A549 treated with dexamethasone at 1 μM for 4 hours (cell line): ENCODE measurements at places on chromosomes 3 and 15. TPM values are rescaled to one million over a fixed set of nuclear protein-coding genes. Genes with fewer than 3 reads are reported as not detected.

Gene NCBP2
- 44.8 to 47.4 TPM (median 45.7 TPM) in 5 replicates for total RNA-seq

Gene IMPG2
- total RNA-seq: 0.01 TPM in 3 of 5 replicates, not detected in the others

Gene PTPN23
- 21.4 to 24.6 TPM (median 23.0 TPM) in 5 replicates for total RNA-seq

Gene TRPM1
- total RNA-seq: not detected in 5 replicates

Gene CXCR6
- not detected in 5 replicates for total RNA-seq

Gene SAMD7
- total RNA-seq: not detected in 5 replicates

Gene CCR2
- not detected in 5 replicates for total RNA-seq

Gene VPS8
- total RNA-seq: 6.5 to 10.1 TPM (median 8.3 TPM) in 5 replicates

Gene CPLX3
- 0.05 to 0.06 TPM in 2 of 5 replicates, not detected in the others for total RNA-seq

Gene ROPN1B
- not detected in 5 replicates for total RNA-seq

Gene PARP9
- 5.2 to 6.4 TPM (median 6.0 TPM) in 5 replicates for total RNA-seq

Gene ATP11B
- 8.7 to 18.4 TPM (median 16.0 TPM) in 5 replicates for total RNA-seq

Gene MCTP2
- not detected in 5 replicates for total RNA-seq

Gene ZKSCAN7
- total RNA-seq: not detected in 5 replicates

Gene OIP5
- 11.3 to 12.7 TPM (median 12.1 TPM) in 5 replicates for total RNA-seq

Gene STRIT1
- total RNA-seq: not detected in 5 replicates

Gene PLA2G4F
- 0.03 to 0.06 TPM in 2 of 5 replicates, not detected in the others for total RNA-seq

Gene GRAMD1C
- 0.52 to 1.8 TPM (median 0.72 TPM) in 5 replicates for total RNA-seq

Gene STRA6
- total RNA-seq: 44.2 to 82.1 TPM (median 71.9 TPM) in 5 replicates

Gene CCRL2
- 0.08 to 0.11 TPM (median 0.09 TPM) in 4 of 5 replicates, not detected in the other for total RNA-seq

Gene AMT
- 0.14 to 0.37 TPM (median 0.22 TPM) in 5 replicates for total RNA-seq

Gene HYAL1
- 0.40 to 0.69 TPM (median 0.57 TPM) in 5 replicates for total RNA-seq

Gene DPPA4
- not detected in 5 replicates for total RNA-seq

Gene FMN1
- total RNA-seq: 0.33 to 0.54 TPM (median 0.38 TPM) in 5 replicates

Gene CCR9
- total RNA-seq: 0.08 TPM in 1 of 5 replicates, not detected in the others

Gene ZPLD1
- total RNA-seq: not detected in 5 replicates
